ENCODE measurements at places on chromosomes 2 and 18. TPM values are rescaled to one million over a fixed set of nuclear protein-coding genes. Genes with fewer than 3 reads are reported as not detected.

OSBPL6 gene
- 2.1 TPM for total RNA-seq

SERPINB12 gene
- total RNA-seq, result not detected

TMEM198 gene
- 2.1 TPM for total RNA-seq

GPR35 gene
- 1.0 TPM for total RNA-seq

CHAC2 gene
- 1.6 TPM for total RNA-seq

Measured in skeletal muscle tissue (tissue), 5 donors.